Stimulated activated CD4-positive, alpha-beta T cell treated with anti-CD3 and anti-CD28 coated beads, Interleukin-15, amount 100 ng/mL, for 1 hour (primary cell): ENCODE measurements at places on chromosomes 7 and 10.

- DNase-seq: no peak
These were observed 947 bp downstream of the HOXA3 start for GRCh38 chr7:27151341-27151930.

DNA sequence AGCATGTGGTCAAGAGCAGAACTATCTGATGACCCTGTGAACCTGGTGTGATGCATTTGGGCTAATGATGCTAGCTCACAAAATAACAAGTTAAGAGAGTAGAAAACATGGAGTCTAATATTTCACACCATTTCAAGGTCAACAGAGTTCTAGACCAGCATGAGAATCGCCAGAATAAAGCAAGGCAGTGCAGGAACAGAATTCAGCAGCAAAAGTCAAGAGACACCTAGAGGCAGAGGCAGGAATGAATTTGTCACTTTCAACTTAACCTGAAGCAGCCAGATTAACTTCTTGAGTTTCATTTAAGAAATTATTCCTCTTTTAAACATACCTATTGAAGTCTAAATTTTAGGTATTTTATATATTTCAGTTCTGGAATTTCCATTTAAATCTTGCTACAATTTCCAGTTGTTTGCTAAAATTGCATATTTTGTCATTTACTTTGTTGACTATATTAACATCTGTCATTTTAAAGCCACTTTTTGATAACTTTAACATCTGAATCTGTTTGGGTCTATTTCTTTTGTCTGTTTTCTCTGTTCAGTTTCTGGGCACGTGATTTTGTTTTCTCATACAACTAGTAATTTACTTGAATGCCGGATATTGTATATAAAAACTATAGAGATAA is 44.2 kb upstream of the PRSS58 start:
- DNase-seq: no peak

DNA sequence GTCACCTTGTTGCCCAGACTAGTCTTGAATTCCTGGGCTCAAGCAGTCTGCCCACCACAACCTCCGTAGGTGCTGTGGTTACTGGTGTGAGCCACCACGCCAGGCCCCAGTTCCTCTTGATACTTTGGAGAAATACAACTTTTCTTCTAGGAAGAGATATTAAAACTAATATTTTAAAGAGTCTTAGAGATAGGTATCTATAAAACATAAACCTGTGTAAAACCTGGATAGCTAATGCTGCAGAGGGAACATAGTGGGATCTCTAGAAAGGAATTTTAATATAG is 4.8 kb upstream of the GDI2 start:
- DNase-seq: no peak

GRCh38 chr10:121655254-121656144 is 57.3 kb upstream of the FGFR2 start:
- no peak for DNase-seq

DNA sequence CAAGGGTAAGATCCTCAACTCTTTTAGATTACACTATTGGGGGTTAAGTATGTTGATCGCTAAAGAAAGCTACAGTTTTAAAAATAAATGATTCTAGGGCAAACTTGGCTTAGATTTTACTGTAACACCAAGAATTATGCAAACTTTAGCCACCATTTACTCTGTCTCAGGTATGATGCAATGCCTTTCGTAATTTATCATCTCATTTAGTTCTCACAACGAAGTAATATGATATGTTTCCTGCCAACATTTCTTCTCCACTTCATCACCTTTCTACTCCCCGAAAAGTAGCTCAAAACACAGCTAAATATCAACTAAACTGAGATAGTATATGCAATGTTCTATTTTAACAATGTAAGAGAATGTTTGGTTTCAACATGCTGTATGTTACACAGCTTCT is 21.1 kb downstream of the FAM133B start:
- DNase-seq: no peak

DNA sequence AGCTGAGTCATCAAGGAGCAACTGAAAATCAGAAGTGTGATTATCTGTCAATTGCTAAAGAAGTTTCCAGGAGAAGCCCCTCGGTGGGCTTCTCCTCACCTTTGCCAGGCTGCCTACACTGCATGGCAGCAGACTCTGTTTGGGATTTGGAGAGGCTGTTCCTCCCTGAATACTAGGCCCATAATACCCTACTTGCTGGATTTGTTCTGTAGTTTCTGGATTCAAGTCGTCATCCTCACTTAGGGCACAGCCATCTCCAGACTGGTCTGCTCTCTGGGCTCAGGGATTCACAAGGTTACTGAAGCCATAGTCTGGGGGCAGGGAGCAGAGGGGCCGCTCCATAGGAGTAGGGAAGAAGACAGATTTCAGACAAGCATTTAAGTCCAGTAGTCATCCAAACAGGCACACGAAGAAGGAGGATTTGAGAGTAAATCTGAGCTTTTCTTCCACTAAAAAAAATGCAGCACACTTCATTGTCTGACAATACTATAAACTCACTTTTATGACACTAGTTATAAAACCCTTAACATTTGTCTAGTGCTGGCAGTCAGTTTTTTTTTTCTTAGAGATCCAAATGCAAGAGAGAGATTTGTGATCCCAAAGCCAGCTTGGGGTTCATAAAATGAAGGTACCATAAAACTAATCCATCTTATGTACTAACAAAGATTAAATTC is 723.3 kb downstream of the GRID1 start:
- DNase-seq: no peak

DNA sequence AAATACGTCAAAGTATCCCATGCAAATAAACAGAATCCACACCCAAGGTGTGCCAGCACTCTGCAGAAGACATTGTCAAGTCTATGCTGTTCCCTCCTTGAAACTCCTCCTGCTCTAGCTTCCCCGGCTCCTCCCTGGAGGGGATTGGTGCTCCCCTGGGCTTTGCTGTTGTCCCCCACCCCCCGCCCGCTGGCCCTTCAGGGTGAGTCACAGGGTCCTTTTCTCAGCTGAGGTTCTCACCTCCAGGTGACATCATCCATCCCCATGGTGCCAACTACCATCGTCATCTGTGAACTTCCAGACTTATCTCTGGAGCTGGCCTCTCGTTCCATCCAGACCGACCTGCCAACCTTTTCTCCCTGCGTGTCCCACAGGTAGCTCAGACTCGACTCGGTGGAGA is 77.0 kb downstream of the ITIH5 start:
- DNase-seq: no peak

GRCh38 chr10:59432207-59432900 is 70.0 kb upstream of the FAM13C start:
- no peak for DNase-seq

GRCh38 chr10:111063471-111063870 is 13.4 kb upstream of the ADRA2A start:
- DNase-seq: no peak
